ENCODE measurements at places on chromosomes 1 and 21.

DNA sequence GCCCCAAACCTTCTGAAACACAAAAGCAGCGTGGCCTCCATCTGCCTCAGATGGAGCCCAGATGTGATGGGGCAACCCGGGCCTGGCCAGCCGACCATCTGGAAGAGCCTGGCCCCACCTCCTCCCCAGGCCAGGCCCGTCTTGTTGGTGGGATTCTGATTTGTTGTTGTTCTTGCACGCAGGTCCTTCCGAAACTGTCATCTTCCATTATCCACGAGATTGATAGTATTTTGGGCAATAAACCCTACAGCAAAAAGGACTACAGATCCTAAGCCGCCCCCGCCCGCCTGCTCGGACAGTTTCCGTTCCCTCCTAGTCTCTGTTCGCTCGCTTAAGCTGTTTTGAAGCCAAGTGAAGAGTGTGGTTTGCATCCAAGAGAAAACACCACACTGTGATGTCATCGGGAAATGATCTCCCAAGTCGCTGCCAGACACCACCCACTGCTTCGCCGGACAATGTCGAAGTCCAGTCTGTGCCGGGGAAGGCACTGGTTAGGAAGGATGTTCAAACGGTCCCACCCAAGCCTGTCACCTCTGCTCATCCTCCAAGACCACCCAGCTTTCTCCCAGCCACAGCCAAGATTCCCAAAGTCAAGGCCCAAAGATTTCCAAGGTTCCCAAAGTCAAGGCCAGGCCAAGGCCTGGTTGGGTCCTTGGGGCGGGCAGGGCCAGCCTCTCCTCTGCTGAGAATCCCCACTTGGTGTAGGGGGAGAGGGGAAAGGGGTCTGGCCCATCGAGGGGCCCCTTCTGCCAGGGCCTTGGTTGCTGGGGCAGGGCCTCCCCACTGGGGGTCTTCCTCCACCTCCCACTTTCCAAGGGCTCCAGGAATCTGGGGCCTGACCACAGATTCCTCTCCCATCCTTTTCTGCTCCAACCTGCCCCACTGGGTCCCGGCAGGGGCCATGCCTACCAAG, 52.9 kb downstream of the KCNAB2 start:
- DNase-seq, result no peak

- DNase-seq, result no peak
These were observed 384.4 kb upstream of the CAMK1G start for GRCh38 chr1:209198961-209199750.

- DNase-seq, result no peak
These were observed 363.8 kb downstream of the DISC1 start for GRCh38 chr1:231990388-231990787.

DNA sequence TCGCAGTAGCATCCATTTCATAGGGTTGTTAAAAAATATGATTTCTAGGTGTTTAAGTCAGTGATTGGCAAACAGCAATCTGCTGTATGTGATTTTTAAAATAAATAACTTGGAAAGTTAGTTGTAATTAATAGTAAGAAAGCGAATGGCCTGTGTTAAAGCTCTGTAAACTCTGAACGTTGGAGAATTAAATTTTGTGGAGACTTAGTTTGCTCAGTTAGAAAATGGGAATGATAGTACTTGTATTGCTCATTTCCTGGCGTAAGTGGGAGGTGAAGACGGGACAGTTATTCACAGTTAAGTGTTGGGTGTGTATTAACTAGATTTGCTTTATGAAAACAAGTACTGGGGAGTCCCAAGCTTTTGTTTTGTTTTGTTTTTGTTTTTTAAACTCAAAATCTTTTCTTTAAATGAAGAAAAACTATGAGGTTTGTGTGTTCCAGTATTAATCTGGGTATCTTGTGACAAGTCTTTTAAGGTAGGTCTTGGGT, 995 bp downstream of the CACYBP start:
- DNase-seq, result no peak

GRCh38 chr1:61740751-61741700, 1.3 kb upstream of the PATJ start:
- DNase-seq, result no peak

GRCh38 chr1:39181311-39181710, 23.2 kb upstream of the MACF1 start:
- DNase-seq, result no peak

- DNase-seq, result no peak
These were observed 106.4 kb downstream of the TRABD2B start for GRCh38 chr1:47890779-47891178.

- no peak for DNase-seq
These were observed 88.8 kb upstream of the ETS2 start for GRCh38 chr21:38716942-38717341.

GRCh38 chr1:209390764-209391163, 192.8 kb upstream of the CAMK1G start:
- no peak for DNase-seq

DNA sequence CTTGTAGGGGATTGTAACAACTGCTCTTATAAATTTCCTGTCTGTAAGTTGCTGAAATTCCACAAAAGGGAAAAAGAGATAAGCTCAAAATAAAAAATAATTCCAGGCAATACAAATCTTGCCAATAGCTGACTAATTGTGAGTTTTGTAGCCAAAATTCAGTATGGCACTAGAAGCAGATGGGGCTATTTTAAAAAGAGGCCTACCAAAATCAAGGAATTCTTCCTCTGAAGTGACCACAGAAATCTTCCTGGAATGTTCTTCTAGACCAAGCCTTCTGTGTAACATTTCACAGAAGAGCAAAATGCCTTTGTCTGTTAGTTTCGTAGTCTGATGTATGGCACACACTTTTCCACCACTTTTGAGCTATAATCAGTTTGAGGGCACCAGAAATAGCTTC, 127.6 kb downstream of the CYYR1 start:
- DNase-seq, result no peak

All from HCT116 (cell line).